Urothelium cell line (cell line): ENCODE measurements at places on chromosomes 1 and 21.
A peak's percentile ranks its signal among the peaks of the same experiment; 100 is the strongest.

- DNase-seq: no peak
These were observed 4.8 kb downstream of the ZNF672 start for GRCh38 chr1:248842781-248843331.

GRCh38 chr1:4974981-4975685 lies 320.7 kb downstream of the AJAP1 start:
- no peak for DNase-seq

DNA sequence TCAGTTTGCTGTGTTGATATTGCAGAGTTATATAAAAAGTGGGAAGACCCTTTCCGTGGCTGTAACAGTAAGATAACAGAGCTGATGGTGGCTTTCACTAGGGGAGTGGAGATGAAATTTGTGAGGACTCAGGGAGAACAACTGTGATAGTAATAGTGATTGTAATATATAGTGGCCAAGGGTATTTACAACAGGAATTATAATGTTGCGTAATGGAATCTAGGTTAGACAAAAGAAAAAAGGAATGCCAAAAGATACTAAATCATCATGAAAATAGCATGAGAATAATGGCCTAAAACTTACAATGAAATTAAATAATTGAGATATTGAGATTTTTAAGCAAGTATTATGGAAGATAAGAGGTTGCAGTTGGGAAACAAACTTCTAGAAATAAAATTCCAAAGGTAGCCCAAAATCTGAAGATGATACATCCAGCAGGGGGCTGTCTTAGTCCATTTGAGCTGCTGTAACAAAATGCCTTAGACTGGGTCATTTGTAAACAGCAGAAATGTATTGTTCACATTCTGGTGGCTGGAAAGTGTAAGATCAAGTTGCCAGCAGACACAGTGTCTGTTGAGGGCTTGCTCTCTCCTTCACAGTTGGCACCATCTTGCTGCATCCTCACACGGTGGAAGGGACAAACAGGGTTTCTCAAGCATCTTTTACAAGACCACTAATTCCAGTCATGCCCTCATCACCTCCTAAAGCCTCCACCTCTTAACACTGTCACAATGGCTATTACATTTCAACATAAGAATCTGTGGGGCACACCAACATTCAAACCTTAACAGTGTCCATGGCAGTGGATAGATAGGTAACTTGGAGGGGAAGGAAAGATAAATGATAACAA lies 711.2 kb downstream of the MRPL39 start:
- no peak for DNase-seq

- DNase-seq: no peak
These were observed 85.0 kb downstream of the PCP4 start for GRCh38 chr21:39952265-39952664.

DNA sequence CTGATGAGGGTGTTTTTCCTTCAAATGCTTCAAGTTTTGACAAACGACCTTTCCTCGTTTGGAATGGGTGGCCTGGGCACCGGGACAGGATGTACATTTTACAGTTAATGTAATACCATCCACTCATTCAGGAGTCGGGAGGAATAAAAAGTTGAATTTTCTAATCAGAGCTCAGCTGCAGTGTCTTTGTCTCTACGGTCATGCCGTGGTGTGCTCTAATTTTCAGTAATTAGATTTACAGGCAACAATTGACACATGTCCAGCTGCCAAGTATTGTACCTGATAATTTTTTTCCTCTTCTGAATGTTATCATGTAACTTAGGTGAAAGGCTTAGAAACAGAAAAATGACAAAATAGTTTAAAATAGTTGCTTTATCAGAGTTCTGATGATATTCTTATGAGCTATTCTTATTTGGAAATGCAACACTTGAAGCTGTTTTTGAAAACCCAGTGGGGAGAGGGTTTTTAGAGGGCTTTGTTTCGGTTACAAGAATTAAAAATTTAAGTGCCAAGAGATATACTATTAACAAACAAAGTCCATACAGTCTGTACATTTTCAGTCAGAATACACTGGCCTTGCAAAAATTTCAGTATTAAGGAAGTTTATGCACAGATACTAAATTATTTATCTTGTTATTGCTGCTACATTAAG lies 1.0 kb downstream of the CDKN2C start:
- DNase-seq: no peak

DNA sequence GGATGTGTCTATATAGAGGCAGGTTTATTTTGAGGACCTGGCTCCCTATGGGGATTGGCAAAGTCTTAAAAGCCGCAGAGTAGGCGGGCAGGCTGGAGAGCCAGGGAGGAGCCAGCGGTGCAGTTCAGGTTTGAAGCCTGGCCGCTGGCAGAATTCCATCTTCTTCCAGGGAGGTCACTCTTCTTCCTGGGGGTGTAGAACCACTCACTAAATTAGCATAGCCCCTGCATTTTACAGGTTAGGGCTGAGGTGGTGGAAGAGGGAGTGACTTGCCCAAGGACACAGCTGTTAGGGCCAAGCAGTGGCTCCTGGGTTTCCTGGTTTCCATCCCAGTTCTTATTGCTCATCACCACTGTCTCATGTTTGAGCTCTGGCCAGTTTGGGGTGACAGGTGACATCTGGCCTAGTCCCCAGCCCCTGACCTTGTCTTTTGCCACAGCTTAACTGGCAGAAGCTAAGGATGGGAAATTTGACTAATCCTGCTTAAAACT lies 1.4 kb downstream of the PINK1 start:
- peak; percentile 54 for DNase-seq

DNA sequence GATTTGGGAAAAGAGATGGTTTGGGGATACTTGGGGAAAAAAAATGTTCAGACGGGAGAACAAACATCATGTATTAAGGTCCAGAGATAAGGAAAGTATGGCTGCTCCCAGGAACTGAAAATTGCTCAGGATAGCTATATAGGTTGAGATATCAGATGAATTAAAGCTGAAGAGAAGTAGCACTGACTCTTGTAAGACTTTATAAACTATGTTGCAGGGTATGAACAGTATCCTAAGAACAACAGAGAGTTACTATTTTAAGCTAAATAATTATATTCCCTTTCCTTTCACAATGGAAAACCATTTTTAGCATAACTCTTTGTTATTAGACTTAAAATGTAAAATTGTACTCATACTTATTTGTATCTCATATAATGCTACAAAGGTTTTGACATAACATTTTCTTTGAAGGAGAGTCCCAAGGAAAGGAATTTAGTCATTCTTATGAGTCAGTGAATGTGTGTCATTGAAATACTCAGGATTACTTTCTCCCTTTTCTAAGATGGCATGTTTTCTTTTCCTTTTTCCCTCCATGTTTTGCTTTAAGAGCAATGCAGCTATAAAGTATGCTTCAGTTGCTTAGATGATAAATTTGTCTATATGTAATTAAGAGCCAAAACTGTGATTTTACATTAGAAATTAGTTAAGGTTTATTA lies 139.4 kb upstream of the KIAA1614 start:
- DNase-seq: peak; percentile 4

GRCh38 chr1:87806379-87807094 lies 477.9 kb downstream of the LMO4 start:
- peak; percentile 14 for DNase-seq

GRCh38 chr1:37410105-37410504 lies 64.3 kb upstream of the ZC3H12A start:
- no peak for DNase-seq

GRCh38 chr1:7539769-7540175 lies 231.3 kb upstream of the VAMP3 start:
- peak; percentile 26 for DNase-seq

DNA sequence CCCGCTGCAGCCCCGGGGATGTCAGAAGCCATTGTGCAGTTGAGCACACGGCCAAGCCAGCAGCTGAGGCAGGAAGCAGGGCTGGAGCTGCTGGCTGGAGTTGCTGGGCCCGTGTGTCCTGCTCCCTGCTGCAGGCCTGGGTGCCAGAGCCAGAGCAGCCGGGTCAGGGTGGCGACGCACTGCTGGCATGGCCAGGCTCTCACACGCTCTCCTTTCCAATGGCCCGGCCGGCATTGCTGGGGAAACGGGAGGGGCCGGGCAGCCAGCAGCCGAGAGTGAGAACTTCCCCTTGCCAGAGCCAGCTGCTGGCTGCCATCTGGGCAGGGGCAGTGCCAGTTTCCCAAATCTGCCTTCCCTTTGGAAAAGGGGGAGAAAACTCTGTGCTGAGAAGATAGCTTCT lies 82.4 kb upstream of the PROX1 start:
- no peak for DNase-seq

DNA sequence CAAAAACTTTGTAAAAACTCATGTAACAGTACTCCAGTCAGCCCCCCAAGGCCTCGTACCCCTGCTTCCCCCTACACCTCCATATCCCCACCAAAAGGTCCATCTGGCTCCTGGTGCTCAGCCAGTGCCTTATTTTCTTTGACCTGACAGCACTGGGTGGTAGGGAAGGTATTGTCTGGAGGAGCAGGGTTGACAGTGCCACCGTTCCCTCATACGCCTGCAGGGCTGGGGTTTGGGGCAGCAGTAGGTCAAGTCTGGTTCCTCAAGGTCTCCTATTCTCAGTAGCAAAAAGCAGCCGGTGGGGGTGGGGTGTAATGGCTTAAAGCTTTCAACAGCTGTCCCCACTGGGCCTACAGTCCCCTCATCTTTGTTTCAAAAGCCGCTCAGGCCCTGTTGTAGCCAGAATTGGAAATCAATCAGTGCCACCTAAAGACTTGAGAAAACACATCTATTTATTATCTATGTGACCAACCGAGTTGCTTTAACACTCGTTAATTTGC lies 25.3 kb upstream of the TTF2 start:
- DNase-seq: no peak

- DNase-seq: no peak
These were observed 1.7 kb downstream of the KCNK1 start for GRCh38 chr1:233615571-233615970.

GRCh38 chr1:77874804-77875445 lies 13.5 kb upstream of the NEXN start:
- no peak for DNase-seq

- peak; percentile 22 for DNase-seq
These were observed 11.1 kb upstream of the CHI3L1 start for GRCh38 chr1:203197625-203198024.

- no peak for DNase-seq
These were observed 24.6 kb downstream of the SLX9 start for GRCh38 chr21:44964381-44964780.

DNA sequence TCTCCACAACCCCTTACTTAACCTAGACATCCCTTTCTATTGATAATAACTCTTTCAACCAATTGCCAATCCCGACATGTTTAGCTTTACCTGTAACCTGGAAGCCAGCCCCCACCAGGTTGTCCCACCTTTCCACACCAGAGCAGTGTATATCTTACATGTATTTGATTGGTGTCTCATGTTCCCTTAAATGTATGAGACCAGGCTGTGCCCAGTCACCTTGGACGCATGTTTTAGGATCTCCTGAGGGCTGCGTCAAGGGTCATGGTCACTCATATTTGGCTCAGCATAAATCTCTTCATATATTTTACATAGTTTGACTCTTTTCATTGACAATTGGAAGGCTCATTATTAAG lies 5.3 kb upstream of the SLC19A1 start:
- DNase-seq: no peak

DNA sequence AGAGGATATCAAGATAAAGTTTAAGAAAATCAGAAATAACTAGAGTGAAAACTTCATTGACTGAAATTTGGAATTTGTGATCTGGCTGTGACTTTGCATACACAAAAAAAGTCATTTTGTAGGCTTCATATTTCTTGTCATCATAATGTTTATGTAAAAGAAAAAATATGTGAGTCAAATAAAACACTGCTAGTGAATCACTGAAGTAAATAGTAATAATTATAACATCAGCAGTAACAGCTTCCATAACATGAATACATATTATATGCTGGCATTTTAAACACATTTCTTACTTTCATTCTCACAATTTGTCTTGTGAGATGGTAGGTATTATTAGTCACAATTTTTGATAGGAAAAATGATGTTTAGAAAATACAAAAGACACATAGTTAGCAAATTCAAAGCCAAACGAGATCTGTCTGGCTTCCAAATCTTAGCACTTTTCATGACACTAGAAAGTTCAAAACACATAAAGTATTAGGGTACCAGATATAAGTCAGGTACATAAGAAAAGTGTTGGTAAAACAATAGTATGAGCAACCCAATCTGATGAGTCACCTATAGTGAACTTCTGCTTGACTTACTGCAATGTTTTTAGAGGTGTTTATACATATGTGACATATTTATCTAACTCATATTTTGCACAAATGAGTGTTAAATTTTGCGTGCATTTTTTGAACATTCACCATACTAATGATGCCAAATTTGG lies 241.0 kb upstream of the SNX7 start:
- DNase-seq: no peak

GRCh38 chr1:97947695-97948094 lies 26.9 kb upstream of the DPYD start:
- no peak for DNase-seq

GRCh38 chr1:184088037-184088436 lies 36.5 kb downstream of the TSEN15 start:
- no peak for DNase-seq

DNA sequence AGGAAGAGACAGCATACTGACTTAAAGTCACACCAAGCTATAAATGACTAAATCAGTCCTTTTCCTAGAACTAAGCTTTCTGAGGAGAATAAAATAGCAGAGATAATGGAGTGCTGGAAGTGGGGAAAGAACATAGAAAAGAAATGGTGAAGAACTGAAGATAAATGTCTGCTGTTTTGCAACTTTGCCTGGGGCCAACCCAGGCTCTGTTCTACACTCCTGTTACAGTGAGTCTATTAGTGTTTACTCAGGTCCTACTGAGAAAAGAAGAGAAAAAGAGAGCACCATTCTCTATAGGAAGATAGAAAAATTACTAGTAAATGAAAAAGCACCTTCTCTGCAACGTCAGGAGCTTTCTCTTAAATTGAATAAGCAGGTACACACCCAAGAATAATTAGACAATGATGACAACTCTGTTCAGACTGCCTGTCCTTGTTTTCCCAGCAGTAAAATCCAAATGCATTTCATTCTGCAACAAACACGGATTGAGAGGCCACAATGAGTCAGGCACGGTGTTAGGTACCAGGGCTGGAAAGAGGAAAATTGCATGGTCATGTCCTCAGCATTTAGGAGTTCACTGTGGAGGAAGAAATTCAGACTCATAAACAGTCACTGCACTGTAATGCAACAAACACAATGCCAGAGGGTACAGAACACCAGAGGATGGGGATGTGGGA lies 139.4 kb upstream of the CAMK1G start:
- no peak for DNase-seq
